ENCODE measurements at places on chromosomes 1 and 21.

GRCh38 chr21:40433538-40433937, 413.4 kb downstream of the DSCAM start:
- no peak for DNase-seq

DNA sequence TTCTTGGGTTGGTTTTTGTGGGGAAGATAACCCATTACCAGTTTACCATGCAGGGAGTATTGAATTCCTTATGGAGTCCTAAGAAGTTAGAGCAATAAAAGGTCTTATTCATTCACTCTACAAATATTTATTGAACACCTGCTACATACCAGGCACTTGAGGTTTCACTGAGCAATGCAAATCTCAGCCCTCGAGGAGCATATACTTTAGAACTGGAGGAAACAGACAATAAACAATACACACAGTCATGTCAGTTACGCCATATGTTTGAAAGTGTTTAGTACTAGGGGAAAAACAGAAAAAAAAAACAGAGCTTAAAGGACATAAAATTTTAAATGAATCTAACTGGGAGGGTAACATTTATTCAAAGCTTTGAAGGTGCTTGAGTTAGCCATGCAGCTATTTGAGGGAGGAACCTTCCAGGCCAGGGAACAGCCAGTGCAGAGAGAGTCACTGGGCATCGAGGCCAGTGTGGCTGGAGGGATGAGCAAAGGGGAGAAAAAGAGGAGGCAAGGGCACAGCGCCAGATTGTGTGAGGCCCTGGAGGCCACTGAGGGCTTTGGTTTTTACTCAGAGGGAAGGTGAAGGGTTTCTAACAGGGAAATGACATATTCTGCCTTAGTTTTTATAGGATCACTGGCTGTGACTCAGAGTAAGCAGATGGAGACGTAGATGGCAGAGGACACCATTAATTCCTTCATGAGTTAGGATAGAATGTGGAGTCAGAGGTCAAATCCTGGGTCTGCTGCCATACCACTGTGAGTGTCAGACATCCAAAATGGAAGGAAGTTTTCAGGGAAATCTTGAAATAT, 32.7 kb downstream of the C1orf21 start:
- no peak for DNase-seq

DNA sequence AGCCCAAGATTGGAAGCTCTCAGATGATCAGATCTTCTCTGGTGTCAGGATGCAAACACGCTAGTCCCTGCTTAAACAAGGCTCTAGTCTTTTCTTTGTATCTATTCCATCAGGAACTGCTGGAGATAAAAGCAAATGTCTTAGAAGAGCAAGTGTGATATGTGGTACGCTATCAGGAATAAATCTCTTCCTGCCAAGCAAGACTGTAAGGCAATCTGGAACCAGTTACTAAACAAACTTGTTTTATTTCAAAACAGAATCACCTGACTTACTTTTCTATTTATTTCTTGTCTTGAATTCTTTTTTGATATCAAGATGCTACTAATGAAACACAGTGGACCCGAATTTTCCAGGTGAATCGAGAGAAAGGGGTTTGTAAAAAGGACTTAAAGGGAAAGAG, 139.9 kb upstream of the ZNF644 start:
- DNase-seq: no peak

GRCh38 chr1:10635085-10635896, 160.5 kb downstream of the PEX14 start:
- DNase-seq: peak; percentile 57

- peak; percentile 46 for DNase-seq
Observed at GRCh38 chr1:7707527-7707926, 63.6 kb upstream of the VAMP3 start.

DNA sequence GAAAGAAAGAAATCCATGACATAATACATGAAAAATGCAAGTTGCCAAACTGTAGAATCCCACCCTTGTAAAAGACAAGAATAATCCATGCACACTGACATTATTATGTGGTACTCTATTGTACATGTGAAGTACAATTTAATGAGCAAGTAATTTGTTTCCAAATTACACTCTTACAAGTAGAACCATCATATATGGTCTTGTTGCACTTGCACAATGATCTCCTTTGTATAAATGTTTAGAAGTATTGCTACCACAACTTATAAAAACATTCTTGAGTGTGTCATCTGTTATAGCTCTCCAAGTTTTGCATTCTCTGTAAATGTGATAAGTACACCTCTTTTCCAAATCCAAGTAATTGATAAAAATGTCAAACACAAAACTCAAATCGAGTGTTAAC, 29.1 kb upstream of the ZNF281 start:
- DNase-seq: peak; percentile 69

DNA sequence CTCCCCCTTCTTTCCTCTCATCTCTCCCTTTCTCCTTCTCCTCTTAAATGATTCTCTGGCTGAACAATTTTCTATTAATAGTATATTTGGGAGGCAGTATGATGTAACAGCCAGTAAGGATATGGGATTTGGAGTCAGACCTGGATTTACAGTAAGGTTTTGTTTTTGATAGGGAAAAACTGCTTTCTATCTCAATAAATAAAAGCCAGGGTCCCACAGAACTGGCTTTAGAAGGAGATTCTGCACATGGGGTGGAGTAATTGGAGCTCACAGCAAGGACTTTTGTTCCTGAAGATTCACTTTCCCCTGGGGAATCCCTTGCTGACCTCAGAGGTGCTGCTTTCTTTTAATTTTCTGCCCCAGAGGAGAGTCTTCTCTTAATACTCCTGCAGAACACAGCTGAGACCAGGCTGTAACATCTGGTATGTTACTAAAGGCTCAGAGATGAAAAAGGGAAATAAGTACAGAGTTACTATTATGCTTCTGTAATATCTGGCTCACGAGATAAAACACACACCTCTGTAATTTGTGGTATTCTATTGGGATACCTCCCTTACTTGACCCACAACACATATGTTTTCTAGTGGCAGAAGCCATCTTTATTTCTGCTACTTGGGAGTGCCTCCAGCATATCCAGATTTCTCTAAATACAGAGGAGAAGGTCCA, 13.4 kb downstream of the EPB41 start:
- peak; percentile 82 for DNase-seq

DNA sequence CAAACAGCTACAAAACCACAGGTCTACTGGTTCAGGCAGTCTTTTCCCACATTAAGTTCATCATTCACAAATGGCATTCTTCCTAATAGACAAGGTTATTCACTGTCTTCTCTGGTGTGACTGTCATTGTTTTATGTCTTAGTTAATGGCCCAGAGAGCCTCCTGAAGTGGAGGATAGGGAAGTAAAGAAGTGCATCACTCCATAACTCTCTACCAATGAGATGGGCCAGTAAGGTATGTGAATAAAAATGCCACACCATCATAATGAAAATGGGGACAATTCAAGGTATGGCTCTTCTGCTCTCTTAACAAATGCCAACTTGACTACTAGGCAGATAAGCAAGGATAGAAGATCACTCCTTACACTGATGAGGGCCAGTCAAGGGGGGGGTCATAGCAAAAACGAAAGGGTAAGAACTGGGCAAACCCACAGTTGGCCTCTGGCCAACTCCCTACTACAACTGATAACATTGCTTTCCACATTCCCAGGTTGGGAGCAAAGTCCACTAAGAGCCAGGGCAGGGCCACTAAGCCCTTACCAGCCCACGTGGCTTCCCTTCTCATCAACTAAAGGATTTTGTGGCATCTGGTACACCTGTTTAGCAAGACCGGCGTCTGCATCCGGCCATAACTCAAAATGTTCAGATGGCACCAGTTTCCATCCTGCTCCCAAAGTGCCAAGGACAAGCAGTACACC, 10.0 kb downstream of the PABPC4 start:
- DNase-seq: no peak

DNA sequence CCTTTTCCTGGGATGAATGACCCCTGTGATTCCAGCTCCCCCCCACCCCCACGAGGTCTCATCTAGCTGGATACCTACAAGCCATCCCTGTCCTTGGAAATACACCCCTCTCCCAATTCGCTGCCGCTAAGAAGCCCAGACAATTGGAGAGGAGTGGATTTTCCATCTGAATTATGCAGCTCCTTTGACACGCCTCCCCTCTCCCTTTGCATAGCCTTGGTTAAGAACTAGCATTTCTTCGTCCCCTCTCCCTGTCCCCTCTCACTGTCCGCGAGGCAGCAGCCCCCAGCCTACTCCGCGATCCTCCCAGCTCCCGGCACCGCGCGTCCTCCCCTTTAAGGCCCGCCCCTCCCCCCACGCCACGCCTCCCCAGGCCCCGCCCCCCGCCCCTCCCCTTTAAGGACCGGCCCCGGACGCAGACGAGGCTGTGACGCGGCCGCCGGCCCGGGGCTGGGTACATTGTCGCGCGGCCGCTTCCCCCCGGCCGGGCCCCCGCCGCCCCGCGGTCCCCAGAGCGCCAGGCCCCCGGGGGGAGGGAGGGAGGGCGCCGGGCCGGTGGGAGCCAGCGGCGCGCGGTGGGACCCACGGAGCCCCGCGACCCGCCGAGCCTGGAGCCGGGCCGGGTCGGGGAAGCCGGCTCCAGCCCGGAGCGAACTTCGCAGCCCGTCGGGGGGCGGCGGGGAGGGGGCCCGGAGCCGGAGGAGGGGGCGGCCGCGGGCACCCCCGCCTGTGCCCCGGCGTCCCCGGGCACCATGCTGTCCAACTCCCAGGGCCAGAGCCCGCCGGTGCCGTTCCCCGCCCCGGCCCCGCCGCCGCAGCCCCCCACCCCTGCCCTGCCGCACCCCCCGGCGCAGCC, at the start of gene MAPKAPK2:
TSS of gene MAPKAPK2 (plus strand) at position 428 of the 856 bp plus-strand sequence. CDS start at position 753, 325 bp downstream.
- peak; percentile 80 for DNase-seq

- no peak for DNase-seq
Observed at GRCh38 chr1:192436441-192437078, 119.8 kb downstream of the RGS21 start.

- DNase-seq: no peak
Observed at GRCh38 chr1:153655333-153655732, 3.2 kb upstream of the SNAPIN start.

- DNase-seq: no peak
Observed at GRCh38 chr1:14426854-14427253, 171.6 kb upstream of the KAZN start.

DNA sequence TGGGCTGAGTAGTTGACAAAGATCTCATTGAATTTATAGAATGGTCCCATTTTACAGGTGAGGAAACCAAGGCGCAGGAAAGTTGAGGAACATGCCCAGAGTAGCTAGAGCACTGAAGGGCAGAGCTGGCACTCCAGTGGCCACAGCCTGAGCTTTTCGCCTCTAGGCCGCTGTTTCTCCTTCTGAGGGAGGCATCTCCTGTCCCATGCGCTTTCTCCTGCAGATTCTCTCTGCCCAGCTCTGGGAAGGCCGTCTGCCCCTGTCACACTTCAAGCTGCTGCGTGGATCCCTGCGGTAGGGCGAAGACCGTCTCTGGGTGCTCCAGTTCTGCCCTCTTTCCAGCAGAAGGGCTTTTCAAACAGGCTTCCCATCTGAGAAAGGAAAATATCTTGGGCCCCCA, 159.9 kb downstream of the ACTL8 start:
- no peak for DNase-seq

GRCh38 chr1:56434740-56435139, 144.6 kb downstream of the PLPP3 start:
- peak; percentile 57 for DNase-seq

DNA sequence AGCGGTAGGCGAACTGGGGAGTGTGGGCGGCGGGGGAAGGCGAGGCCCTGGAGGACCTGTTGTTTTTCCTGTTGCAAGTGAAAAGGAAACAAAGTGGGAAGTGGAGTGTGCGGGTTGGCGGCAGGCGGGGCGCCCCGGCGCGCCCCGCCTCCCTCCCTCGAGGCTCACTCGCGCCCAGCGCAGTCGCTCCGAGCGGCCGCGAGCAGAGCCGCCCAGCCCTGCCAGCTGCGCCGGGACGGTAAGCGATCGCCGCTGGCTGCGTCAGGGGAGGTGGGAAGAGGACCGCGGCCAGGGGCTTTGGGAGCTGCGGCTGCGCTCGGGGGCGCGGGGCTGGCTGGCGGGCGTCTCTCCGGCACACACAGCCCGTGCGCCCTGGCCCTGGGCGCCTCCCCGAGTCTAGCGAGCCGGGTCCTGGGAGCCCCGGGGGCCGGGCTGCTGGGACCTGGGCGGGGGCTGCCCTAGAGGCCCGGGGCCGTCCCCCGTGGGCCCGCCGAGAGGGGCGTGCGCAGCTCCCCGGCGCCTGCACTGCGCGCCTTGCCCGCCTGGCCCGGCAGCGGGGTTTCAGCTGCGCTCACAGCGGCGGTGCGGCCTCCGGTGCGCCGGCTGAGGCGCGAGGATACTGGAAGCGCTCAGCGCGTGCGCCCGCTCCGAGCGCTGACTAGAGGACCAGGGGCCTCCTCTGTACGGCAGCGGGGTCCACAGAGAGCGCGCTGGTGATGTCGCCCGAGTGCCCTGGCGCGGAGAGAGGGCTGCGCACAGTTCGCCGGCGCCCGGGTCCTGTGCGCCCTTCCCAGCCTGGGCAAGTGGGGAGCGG, at the start of gene PIK3CD:
TSS of gene PIK3CD (plus strand) at position 167 of the 814 bp plus-strand sequence. CDS start 58,725 bp downstream, outside the sequence.
- DNase-seq: peak; percentile 52

DNA sequence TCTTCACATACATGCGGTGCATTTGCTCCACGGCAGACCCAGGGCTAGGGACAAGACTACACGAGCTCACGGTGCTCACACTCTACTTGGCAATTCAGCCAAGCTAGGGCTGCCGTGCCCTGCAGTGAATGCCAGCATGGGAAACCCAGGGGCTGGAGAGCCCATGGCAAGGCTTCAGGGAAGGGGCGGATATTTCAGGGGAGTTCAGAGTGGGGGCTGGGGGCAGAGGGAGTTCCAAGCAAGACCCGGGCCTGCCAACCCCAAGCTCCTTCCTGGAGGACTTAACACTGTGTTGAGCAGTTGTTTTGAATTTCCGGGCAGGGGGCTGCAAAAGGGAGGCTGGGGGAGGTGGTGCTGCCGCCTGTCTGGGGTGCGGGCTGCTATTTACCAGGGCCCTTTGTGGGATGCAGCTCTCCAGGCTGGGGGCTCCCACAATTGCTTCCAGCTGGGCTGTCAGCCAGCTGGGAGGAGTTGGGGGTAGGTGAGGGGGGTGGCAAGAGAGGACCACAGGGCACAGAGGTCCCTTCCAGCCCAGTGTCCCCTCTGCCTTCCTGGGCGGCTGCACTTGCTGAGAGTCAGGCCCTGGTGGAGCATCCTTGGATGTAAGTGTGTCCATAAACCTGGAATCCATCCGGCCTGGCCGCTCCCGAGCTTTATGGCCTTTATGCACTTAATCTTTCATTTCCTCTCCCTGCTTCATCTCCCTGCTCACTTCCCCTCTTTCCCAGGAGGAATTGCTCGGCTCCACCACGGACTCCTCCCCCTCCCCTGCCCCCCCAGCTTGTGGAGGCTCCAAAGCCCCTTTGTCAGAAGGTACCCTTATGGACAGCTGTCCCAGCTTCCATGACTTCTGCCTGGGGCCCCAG, 55.8 kb upstream of the SSBP3 start:
- peak; percentile 36 for DNase-seq

GRCh38 chr1:12031039-12031980, 12.0 kb downstream of the MIIP start:
- DNase-seq: no peak
